ENCODE measurements at places on chromosomes 4 and X.

DNA sequence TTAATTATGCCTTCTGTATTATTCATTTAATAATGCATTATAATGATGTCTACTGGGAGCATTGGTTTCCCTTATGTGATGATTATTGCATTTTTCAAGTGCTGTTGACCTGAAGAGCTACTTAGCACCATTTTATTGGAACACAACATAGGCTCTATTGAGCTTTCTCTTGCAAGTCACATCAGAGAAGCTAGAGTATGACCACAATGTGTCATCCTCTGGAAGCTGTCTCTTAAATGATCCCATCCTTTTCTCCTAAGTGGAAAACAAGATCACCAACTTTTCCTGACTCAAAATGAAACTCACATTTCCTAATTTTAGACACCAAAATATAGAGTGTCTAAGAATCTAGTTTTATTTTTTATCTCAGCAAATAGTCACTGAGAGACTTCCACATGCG, 1451.9 kb downstream of the PCDH7 start:
- no peak for DNase-seq

- DNase-seq, result no peak
Observed at GRCh38 chr4:32032136-32032672, 1312.0 kb downstream of the PCDH7 start.

DNA sequence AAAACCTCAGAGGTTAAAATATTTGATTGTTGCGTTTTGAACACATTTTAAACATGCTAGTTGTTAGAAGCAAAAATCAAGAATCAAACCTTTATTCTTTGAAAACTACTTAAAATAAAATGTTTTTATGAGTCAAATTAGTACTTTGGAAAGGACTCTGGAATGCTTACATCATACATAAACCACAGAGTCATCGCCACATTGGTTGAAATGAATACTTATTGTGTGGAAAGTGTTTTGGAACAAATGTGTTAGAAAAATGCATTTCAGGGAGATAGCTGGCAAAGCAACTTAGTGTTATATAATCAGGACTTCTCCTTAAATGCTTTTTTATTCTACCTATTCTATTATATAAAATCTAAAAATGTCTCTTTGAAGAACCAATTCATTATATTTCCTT, 49.4 kb upstream of the CAMK2D start:
- no peak for DNase-seq

DNA sequence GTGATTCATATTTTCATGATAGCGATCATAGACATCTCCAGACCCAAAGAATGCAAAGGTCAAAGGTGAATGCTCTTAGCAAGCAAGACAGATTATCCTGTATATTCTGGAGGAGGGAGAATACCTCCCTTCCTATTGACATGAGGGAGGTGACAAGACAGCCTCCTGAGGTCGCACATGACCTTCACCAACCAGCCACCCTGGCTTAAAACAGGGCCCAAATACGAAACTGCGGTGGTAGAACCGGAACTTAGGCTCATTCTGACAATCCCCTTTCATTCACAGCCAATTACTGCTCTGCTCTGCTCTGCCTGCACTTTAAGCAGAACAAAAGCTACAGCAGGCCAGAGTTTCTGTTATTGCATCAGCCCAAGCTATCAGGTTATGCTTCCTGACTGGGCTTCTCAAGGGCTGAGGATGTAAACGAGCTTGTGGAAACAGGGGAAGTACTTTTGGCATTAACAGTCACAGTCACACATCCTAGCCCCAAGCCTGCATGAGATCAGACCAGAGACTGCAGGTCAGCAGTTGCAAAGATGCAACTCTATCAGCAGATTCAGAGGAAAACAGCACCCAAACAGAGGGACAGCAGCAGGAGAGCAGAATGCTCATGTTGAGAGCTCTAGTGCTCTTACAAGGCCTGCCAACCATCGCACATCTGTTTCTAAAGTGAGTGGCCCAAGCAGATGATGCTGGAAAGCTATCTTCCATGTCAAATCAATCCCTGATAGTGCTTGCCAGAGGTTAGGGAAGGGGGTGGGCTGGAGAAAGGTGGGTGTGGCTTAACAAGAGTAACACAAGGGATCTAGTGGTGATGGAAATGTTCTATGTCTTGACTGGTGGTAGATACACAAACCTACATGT, 51.3 kb upstream of the MAP3K15 start:
- no peak for DNase-seq

- no peak for DNase-seq
Observed at GRCh38 chrX:123201720-123202119, 17.6 kb downstream of the GRIA3 start.

Measured in stimulated activated CD4-positive, alpha-beta T cell treated with anti-CD3 and anti-CD28 coated beads, Interleukin-1b, Interleukin-23, amount 100 ng/mL, for 1 hour (primary cell).